ENCODE measurements at places on chromosomes 5 and 9.

- DNase-seq = no peak
Measured at GRCh38 chr5:60690326-60690725, 9.6 kb downstream of the DEPDC1B start.

DNA sequence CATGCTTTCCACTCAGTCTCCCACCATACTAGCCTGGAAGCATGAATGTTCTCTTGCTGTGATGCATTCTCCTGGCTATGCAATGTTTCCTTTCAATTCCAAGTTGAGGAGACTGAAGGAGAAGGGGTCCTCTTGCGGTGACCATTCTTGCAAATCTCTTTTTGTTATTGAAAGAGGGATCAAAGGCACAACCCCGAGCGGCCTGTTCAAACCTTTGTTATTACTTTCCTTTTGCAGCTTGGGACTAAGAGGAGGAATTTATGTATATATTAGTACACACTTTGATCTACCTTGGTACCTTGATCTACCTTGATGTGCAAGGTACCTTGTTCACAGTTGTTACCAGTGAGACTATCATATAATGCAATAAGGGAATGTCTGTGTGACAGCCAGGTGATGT lies 147.3 kb downstream of the KCTD16 start:
- no peak for DNase-seq

- no peak for DNase-seq
Measured at GRCh38 chr5:6185574-6185973, 192.8 kb downstream of the MED10 start.

DNA sequence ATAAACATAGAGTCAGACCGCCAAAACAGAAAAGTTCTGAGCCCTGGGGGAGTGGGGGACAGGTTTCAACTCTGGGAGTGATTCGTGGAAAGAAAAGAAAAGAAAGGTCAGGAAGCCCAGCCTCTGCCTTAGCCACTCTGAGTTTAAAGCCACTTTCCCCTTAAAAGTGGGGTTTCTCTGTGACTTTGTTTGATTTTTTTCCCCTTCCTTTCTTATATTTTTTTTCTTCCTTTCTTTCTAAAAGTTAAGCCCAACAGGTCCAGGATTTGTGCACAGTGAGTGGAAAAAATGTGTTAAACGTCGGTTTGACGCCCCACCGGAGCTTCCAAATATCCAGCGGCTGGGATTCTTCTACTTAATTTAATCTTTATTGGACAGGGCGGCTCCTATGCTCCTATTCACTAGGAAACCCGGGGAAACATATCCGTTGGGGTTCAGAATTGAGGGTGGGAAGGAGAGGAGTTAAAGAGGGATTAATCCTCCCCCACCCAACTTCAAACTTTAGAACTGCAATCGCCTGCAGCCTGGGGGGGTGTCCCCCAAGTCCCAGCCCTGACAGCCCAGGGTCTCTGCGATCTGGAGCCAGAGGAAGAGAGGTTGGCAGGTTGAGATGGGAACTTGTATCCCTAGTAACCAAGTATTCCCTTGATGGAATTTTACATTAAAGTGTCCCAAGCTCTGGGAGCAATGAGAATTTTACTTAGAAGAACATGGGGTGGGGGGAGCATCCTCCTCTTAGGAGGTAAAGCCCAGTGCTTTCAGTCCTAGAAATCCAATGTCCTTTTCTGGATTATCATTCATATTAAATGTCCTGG lies 6.3 kb downstream of the NR2F1-AS1 start:
- DNase-seq = no peak

DNA sequence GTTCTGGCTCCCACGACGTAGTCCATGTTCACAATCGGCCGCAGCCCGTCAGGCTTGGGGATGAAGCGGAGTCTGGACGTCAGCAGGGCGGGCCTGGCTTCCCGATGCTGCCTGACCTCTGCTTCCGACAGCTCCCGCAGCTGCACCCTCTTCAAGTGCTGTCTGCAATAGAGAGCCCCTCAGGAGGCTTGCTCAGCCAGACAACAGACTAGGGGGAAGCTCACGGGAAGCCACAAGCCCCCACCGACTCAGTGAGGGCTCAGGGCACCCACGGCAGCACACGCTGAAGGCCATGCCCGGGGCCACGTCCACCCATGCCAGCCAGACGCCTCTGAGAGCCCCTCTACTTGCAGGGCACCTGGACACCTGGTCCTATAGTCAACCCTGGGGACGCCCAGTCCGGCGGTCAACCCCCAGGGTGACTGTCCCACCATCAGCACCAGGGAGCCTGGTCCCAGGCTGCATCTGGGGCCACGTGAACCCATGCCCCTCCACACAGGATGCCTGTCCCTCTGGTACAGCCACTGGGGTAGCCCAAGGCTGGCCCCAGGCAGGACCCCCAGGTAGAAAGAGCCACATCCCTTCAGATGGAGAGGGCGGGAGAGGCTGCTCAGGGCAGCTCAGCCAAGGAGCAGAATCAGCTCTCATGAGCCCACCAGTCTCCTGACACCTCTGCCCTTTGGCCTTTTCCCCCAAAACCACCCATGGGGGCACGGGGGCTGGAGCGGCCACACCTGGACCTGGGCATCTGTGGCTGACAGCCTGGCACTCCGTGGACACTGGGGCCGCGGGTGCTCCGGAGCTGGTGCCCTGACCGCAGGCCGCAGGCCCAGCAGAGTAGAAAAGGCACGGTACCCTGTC lies 14.5 kb downstream of the TERT start:
- DNase-seq = no peak

DNA sequence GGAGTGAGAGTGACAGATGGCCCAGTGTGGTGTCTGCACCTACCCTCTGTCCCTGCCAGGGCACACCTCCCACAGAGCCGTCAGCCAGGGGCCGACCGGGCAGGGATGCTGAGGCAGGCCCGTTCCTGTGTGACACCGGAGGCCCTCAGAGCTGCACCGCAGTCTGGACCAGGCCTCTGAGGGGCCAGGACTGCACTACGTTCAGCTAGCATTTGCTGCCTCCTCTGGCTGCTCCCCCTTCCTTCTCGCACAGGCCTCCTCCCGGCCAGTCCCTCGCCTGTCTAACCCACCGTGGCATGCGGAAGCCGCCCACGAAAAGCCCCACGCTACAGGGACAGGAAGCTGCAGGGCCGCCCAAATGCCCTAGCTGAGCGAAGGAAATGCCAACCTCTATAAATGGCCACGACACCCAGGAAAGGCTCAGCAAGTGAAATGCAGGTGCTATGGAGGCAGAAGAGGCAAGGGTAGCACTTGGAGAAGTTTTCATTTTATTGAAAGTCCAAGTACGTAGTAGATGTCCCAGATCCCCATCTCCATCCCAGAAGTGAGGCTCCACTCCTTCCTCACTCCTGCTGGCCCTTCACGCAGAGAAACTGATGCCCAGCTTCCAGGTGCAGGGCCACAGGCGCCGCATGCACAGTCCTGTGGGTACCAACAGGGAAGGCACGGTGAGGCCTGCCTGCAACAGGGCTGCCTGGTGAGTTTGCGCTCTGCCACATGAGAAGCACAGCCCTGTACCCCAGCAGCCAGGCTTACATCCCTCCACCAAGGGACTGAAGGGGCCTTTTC lies 38.7 kb downstream of the MAPK9 start:
- DNase-seq = no peak

- DNase-seq = no peak
Measured at GRCh38 chr9:72294936-72295335, 70.1 kb downstream of the ZFAND5 start.

DNA sequence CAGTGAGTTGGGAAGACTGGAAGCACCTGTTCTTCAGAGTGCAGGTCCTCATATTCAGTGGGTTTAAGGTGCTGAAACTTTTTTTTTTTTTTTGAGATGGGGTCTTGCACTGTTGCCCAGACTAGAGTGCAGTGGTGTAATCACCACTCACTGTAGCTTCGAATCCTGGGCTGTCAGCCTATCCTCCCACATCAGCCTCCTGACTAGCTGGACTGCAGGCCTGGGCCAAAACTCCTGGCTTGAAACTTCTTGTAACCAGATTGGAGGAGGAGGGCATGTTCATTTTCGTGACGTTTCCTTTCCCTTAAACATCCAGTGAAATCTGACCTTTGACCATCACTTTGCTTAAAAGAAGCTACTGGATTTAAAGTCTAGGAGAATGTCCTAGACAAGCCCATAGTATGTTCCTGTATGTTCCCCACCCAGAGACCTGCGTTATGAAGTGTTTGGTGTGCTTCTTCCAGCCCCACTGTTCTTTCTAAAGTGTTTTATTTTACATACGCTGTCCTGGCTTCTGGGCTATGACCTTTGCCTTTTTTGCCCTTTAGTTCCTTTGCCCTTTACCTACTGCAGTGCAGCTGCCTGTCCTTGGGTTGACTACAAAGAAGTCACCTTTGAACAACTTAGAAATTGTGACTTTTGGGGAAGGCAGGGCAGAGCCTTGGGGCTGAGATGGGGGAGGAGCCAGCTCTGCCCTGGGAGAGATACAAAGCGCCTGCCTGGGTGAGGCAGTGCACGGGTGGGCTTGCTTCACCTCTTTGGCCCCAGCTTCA lies 18.4 kb downstream of the TENT4A start:
- no peak for DNase-seq

GRCh38 chr9:134869554-134870300 lies 10.9 kb upstream of the FCN2 start:
- DNase-seq = no peak

GRCh38 chr5:124948754-124949275 lies 202.4 kb upstream of the ZNF608 start:
- no peak for DNase-seq

DNA sequence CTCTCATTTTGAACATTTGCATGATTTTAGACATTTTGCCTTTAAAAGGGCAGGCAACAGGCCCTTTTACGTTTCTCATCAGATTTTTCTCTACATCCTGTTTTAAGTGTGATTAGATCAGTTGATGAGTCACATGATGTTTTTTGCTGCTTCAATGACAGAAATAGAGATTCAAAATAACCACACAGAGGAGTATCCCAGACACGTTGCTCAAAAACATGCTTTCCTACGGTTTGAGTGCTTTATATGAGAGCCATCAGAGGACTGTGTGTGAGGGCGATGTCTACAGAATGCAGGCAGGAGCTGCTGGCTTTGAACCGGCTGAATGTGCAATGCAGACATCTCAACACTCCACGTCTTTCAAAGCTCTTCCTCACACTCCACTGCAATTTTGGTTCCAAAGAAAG lies 42.1 kb downstream of the OTULIN start:
- DNase-seq = no peak

GRCh38 chr9:2158766-2159430 lies 143.8 kb downstream of the SMARCA2 start:
- DNase-seq = no peak

DNA sequence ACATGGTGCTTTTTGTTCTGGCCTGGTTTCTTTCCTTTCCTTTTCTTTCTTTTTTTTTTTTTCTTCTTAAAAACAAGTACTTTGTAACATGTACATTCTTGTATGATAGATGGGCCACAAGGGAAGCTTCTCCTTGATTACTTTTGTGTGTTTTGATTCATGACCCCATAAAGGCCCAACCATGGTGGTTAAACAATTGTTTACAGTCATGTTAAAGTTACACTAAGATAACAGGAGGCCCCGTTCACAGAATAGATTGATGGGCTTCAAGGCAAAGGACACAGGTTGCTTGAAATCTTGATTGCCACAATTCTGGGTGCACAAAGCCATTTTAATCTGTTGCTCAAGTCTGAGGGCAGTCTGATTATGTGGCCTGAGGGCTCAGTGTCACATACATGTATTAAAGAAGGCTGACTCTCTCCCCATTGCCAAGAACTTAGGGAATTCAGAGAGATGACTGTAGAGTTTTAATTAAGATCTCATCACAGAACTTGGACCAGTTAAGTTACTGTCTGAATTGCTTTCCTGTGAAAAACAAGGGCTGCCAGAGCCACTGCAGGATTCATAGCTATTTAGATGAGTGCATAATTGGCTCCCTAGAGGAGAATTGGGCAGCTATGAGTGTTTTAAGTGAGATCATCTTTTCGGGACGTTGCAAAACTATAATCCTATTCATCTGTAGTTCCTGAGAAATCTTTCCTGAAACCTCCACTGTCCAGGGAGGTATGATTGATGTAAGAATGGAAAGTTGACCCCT lies 163.4 kb downstream of the TLE4 start:
- DNase-seq = no peak

GRCh38 chr9:7542126-7542525 lies 257.5 kb downstream of the DMAC1 start:
- no peak for DNase-seq

GRCh38 chr9:101383361-101383760 lies 1.4 kb downstream of the BAAT start:
- DNase-seq = no peak

- DNase-seq = no peak
Measured at GRCh38 chr9:132078699-132079356, 839 bp downstream of the MED27 start.

GRCh38 chr5:169251333-169252084 lies 49.4 kb downstream of the SLIT3 start:
- no peak for DNase-seq
